ENCODE measurements at places on chromosomes 7 and 10. TPM values are rescaled to one million over a fixed set of nuclear protein-coding genes. Genes with fewer than 3 reads are reported as not detected.
A peak's percentile ranks its signal among the peaks of the same experiment; 100 is the strongest.

DNA sequence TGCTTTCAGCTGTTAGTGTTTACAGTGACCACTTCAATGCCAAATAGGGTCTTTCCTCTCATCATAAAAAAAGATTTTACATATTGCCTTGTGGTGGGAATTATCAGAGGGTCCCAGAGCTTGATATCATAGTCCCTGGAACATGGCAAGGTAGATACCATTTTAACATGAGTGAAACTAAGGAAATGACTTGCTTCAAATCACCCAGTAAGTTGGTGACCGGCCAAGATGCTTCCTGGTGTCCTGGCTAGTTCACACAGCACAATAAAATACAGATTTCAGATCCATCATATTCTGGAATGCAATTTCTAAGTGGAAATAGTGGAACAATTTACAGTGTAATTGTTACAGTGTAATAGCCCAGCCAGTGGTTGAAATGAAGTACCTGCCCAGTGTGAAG, 36.6 kb downstream of the CNNM1 start:
- no peak for DNase-seq

GRCh38 chr10:124935946-124936345, 6.0 kb upstream of the ZRANB1 start:
- no peak for DNase-seq

Gene TRIM73
- total RNA-seq, result 19.1 TPM

Gene ALOX5
- total RNA-seq, result 2.7 TPM

DNA sequence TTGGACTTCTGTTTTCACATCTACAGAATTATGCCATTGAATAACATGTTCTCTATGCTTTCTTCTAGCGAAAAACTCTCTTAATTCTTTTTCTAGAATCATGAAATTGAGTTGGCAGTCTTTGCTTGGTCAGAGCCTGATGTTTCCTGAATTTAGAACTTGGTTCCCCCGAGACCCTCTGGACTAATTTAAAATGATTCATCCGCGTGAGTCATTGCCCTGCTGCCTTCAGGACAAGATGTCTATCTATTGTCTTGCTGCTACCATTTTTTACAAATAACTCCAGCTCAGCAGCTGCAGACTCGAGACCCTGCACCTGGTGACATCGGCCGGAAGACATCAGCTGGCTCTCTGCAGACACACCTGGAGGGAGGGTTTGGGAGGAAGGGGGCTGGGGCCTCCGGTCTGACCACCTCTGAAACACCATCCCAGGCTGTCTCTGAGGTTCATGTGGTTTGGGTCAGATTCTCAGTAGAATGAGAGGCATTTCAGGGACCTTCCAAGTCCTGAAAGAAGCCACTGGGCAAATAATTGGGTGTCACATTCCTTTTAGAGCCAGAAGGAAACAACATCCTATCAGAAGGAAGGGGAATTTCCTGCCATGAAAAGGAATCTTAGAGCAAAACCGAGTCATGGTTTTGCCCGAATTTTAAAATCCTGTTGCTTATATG, 20.9 kb upstream of the KLF6 start:
- DNase-seq, result peak; percentile 53

Gene ACSM6
- not detected for total RNA-seq

Gene EFCAB10
- 0.78 TPM for total RNA-seq

Gene HILPDA
- 1.7 TPM for total RNA-seq

- no peak for DNase-seq
Observed at GRCh38 chr10:77505431-77506334, 131.9 kb downstream of the KCNMA1 start.

Gene CPA2
- not detected for total RNA-seq

GRCh38 chr7:40640566-40640965, 505.8 kb downstream of the SUGCT start:
- DNase-seq, result no peak

Gene BAIAP2L1
- total RNA-seq, result 0.61 TPM

- DNase-seq, result no peak
Observed at GRCh38 chr7:74038194-74038961, 10.4 kb downstream of the ELN start.

DNA sequence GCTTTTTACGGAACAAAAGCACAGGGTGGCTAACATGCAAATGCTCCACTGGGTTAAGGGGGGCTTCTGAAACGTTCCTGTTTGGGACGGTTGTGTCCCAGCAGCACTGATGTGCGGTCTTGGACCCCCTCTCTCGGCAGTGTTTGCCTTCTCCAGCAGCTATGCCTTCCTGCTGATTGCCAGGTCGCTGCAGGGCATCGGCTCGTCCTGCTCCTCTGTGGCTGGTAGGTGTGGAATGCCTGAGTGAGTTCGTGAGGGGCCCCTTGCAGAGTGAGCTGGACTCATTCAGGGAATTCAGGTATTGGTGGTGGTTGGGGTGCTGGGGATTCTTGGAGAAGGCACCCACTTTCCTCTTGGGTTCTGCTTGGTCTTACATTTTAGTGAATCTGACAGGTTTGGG, 13.0 kb downstream of the SLC18A2 start:
- DNase-seq, result no peak

GRCh38 chr7:37971491-37971890, 51.1 kb downstream of the EPDR1 start:
- no peak for DNase-seq
